ENCODE measurements at places on chromosomes 5 and 9.

- no peak for DNase-seq
Observed at GRCh38 chr5:144004146-144004545, 166.3 kb downstream of the YIPF5 start.

- DNase-seq = no peak
Observed at GRCh38 chr9:71636143-71636839, 132.0 kb downstream of the CEMIP2 start.

- no peak for DNase-seq
Observed at GRCh38 chr5:97163360-97163764, 19.7 kb downstream of the RIOK2 start.

DNA sequence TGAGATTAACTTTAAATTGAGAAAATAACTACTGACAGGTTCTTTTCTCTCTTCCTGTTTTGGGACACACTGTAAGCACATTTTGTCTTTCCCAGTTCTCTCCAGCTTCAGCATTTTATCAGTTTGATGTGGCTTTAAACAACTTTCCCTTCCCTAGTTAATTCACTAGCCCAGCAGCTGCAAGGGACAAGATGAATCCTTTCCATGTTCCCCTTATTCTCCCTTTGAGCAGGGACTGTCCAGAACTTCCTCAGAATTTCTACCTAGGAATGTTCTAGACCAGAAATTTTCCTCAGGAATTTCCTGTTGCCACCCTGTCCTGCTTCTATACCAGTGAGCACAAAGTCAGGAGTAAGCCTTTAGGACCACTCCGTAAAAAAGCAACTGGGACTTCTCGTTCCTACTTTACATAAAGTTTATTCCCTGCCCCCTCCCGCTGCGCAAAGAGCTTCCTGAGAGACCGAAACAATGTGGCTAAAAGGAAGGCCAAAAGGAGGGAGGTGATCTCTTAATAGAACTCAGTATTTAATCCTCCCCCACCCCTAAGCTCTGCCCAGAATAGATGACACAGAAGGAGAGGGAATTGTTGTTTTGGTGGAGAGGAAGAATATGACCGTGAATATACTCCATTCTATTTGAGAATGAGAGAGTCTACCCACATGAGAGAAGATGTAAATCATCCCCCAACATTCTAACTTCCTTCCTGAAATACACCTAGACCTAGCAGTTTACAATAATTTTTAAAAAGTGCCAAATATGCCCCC lies 61.9 kb downstream of the GLIS3 start:
- DNase-seq = no peak

DNA sequence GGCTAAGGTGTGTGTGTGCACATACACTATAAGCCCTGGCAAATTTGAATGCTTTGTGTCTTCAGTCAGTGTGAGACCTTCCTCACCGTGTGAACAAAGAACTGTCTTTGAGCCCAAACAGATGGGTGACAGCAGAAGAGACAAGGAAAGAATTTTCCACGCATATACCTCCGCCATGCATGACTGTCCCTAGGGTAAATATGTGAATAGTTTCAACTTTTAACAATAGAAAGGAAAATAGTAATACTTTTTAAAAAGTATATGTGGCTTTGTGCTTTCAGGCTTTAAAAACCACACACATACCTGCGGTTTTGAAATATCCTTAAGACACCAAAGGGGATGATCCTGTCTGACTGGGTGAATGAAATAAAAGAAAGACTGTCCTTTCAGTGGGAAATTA lies 438.6 kb upstream of the MPDZ start:
- DNase-seq = no peak

DNA sequence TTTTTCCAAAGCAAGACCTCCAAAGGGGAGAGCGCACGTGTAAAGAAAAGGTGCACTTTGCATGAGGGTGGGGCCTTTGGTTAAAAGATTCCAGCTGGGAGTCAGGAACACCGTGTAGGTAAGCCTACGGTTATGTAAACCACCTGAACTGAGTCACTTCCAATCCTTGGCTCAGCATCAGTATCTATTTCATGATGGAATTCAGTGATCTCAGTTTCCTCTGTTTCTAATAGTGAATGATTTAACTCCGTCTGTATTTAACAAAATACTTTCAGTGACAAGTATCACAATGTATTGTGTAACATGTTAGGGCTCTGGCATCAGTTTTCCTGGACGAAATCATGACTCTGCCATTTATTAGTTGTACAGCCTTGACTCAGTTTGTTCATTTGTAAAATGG lies 1.3 kb upstream of the SVEP1 start:
- DNase-seq = no peak

DNA sequence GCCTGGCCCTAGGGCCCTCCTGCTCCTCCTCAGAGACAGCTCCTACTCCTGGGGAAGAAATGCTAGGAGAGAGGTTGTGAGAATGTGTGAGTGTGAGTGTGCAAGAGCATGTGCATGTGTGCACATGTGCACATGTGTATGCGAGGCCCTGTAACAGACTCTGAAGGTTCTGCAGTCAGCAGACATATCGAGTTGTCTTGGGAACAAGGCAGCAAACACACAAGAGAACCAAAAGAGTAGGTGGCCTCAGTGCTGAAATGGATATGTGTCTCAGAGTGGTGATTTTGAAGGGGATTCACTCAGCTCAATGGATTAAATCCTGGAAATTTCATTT lies 50.5 kb downstream of the MVB12B start:
- no peak for DNase-seq

DNA sequence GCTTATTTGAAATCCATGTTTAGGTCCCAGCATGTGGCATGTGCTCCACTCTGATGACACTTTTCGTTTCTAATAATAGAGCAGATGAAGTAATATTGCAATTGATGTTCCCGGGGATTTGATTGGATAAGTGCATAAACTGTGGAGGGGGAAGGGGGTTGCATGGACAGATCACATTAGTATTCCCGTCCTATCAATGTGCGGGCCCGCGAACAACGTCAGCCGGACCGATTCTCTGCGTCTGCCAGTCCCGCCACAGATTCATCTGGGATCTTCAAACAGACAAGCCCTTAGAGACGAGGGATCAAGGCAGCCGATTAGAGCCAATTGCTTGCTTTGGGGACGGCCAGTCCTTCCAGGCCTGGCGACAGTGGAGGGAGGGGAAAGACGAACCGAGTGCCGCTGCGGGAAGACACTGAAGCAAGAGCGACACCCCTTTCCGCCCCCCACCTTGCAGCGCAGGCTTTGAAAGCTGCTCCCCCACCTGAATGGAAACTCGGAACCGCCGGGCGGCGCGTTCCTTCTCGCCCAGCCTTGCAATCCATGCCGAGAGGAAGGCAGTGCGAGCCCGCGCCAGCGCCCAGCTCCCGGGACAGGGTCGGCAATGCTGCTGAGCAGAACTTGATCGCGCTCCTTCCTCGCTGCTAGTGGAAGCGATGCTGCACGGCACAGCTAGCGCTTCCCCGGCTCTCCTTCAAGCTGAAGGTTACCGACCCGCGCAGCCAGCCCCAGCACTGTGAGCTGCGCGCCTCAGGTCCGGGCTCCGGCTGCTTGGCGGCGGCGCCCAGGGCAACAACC lies at the start of gene RGS7BP:
TSS of gene RGS7BP (plus strand) at position 247 of the 798 bp plus-strand sequence. CDS start 610 bp downstream, outside the sequence.
- no peak for DNase-seq
